ENCODE measurements at places on chromosomes 3 and 15. TPM values are rescaled to one million over a fixed set of nuclear protein-coding genes. Genes with fewer than 3 reads are reported as not detected.

DNA sequence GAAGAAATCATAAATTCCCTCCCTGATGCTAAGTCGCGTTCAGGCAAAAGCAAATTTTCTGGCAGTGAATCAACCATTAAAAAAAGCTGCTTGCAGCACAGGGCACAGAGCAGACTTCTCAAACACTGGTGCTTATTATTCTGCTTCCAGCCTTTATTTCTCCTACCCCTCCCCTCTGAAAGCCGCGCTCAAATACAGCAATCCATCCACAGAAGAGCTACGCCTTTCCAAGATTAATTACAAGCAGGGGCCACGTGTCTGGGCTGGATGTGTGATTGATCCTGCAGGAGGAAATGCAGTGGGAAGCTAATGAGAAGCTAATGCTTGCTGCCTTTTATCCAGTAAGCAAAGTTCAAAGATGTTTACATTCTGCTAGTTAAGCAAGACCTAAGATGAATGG, 134.9 kb upstream of the TOPAZ1 start:
- DNase-seq = no peak

SPTBN5 gene
- 0.12 TPM for polyA plus RNA-seq

- no peak for DNase-seq
These were observed 18.7 kb upstream of the ANXA2 start for GRCh38 chr15:60416484-60416883.

RPL35A gene
- polyA plus RNA-seq = 2,760 TPM

DNA sequence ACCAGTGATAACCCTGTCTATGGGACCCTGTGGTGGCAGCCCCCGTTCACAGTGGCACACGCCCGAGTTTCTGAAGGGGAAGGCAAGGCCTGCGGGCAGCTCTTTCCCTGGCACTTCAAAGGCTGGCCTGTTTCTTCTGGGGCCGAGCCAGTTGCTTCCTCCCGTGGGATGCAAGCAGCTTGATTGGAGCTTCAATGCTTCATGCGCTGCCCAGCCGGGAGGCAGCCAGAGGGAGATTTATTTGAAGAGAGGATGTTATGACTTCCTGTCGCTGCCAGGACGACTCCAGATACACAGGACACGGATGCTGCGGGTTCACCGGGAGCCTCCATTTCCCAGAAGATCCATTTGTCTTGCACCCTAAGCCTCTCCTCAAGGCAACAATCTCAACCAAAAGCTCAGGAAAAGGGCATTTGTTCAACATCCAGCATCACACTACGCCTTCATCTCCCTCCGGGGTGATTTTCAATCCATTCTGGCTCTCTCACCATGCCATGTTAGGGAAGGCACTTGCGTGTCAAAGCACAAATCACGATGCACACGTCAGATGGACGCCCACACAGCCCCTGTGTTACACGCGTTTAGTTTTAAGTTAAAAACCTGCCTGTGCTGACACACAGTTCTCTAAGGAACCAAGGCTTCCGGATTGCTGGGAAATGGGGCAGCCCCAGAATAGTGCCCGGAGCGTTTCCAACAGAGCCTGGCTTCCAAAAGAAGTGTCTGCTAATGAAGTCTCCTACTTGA, 330.2 kb downstream of the OCA2 start:
- no peak for DNase-seq

DNA sequence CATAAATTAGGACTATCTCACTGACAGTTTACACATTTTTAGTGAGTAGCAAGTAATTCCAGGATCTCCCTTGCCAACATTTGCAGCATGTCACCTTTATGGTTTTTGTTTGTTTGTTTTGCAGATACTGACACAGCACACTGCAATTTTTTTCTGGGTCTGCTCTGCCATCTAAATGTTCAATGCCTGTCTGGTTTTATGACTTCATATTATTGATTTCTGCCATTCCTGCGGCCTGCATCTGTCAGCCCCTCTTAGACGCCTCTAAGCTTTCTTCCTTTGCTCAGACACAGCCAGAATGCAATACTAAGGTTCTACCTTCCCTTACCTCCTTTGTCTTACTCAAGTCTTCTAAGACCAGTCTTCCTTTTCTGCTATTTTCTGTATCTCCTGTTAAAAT, 321.2 kb upstream of the AZI2 start:
- no peak for DNase-seq

GRCh38 chr15:36332301-36332700, 247.1 kb upstream of the CDIN1 start:
- DNase-seq = no peak

- no peak for DNase-seq
These were observed 8.6 kb upstream of the CERS3 start for GRCh38 chr15:100537331-100537730.

CYP1A1 gene
- polyA plus RNA-seq = not detected

GNL3 gene
- polyA plus RNA-seq = 60.0 TPM

GRCh38 chr3:127915937-127916493, 983 bp downstream of the KBTBD12 start:
- DNase-seq = no peak

DNA sequence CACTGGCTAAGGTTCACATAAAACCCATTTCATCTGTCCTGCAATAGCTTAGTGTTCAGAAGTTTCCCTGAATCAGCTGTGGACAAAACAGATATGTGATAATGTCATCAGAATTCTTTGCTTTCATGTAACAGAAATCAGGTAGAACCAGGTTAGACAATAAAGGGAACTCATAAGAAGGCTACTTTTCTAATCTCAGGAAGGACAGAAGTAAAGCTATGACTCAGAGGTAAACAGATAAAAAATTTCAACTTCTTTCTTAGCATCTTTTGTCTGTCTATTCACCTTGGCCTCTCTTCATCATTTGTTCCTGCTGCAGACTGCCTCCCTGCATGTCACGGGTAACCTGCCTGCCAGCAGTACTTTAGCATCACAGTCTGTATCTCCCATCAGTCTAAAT, 643.1 kb downstream of the MECOM start:
- no peak for DNase-seq

NR2E3 gene
- polyA plus RNA-seq = not detected

- DNase-seq = no peak
These were observed 234.9 kb upstream of the SATB1 start for GRCh38 chr3:18660059-18660458.

DNA sequence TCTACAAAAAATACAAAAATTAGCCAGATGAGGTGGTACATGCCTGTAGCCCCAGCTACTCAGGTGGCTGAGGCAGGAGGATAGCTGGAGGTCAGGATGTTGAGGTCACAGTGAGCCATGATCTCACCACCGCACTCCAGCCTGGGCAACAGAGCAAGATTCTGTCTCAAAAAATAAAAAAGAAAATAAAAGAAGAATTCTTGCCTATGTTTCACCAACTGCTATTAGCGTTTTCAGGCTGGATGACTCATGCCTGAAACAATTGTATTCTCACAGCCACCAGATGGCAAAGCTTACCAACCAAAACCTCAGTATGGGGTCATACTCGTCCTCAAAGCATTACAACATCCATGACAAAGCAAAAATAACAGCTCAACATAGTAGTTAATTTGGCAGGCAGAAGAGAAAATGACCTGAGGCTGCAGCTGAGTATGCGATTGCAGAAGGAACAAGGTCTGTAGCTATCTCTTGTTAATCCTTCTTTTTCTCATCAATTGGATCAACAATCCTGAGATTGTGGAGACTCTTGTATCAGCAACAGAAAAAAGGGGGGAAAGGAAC, 52.2 kb downstream of the TP53BP1 start:
- DNase-seq = no peak

SMAD6 gene
- not detected for polyA plus RNA-seq

GRCh38 chr15:90106522-90107117, 4.4 kb upstream of the IDH2 start:
- no peak for DNase-seq

DNA sequence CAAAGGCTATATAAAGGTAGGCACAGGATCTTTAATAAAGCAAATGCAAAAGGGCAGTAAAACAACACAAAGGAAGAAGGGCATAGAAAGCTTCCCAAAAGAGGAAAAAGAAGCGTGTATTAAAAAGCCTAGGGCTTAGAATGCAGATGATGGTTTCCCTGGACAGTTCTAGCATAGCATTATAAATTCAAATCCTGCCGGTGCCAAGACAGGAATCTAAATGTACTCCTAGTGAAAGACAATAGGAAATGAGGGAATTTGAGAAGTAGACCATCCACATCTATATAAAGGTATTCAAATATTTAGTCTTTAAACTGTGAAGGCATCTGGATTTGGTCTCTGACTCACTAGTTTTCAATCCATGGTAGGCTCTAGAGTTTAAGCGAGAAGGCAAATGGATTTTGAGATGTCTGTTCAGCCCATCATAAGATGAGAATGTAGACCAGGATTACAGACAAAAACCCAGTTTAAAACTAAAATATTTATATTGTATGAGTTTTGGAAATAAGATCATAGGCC, 431.8 kb downstream of the TBL1XR1 start:
- no peak for DNase-seq

DNA sequence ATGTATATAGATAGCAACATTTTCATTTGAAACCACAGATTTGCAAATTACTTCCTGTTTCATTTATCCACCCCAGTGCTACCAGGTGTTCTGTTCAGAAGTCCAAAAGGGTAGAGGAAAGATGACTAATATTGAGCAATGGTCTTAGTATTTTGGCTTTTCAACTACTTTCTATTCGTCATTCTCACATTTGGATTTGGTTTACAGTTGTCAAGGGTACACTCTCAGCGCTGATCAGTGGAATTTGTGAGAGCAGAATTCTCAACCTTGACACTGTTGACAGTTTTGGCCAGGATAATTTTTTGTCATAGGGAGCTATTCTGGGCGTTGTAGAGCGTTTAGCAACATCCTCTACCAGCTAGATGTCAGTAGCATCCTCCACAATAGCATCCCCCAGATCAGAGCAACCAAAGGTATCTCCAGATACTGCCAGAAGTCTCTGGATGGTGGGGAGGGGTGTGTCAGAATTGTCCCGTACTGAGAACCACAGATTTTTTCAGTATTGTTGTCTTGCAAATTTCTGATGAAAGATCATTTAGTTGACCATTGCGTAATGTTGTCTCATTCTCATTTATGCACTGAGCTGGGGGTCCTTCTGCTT, 4.2 kb downstream of the HMCES start:
- DNase-seq = no peak

GRCh38 chr15:82986442-82986780, 401 bp downstream of the RAMAC start:
- DNase-seq = no peak

DNA sequence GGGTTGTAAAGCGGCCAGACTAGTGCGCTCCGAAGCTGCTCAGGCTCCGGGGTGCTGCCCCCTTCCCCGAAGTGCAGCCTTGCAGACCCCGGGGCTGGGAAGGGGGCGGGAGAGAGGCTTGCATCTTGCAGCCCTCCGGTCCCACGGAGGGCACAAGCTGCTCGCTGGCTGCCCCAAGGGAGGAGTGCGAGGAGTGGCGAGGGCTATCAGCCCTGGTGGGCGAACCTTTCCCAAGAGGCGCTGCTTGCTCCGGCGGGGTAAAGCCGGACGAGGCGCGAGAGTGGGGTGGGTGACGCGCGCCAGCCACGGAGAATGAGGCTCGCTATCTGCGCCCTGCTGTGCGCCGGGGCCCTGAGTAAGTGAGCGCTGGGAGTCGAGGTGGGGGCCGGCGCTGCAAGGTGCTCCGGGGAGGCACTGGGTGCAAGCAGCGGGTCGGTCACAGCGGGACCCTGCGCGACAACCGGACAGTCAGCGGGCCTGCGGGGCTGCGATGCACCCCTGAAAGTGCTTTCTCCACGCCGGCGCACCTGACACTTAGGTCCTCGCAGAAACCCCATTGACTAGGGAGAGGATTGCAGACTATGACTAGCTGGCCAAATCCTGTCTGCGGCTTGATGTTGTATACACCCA, 12.7 kb upstream of the TOPBP1 start:
- DNase-seq = no peak

DNA sequence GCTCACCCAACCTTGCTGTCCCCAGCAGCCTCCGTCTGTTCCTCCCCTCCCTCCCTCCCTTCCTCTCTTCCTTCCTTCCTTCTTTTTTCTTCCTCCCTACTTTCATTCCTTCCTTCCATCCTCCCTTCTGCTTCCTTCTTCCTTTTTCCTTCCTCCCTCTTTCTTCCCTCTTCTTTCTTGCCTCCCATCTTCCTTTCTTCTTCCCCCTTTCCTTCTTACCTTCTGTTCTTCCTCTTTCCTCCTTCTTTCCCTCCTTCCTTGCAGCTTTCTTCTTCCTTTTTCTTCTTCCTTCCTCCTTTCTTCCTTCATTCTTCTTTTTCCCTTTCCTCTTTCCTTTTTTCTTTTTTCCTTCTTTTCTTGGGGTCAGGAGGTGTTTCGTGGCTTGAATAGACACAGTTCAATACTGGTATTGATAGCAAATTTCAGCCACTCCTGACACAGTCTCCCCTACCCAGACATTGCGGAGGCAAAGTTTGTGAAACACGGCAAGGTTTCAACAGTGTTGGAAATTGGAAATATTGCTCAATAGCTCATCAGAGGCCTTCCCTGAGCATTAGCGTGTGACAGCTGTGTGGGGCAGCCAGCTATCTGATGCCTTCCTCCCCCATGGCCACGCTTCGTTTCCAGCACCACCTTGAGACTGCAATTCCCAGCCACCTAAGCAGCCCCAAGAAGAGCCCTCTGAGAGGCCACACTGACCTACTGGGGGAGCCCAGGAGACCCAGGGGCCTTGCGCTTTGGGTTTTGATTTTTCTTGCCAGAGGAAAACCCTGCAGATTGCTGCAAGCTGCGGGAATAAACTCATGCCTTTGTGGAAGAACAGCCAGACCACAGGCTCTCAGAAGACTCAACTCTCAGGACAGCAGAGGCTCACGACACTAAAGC, 82.2 kb downstream of the KLF15 start:
- no peak for DNase-seq

DNA sequence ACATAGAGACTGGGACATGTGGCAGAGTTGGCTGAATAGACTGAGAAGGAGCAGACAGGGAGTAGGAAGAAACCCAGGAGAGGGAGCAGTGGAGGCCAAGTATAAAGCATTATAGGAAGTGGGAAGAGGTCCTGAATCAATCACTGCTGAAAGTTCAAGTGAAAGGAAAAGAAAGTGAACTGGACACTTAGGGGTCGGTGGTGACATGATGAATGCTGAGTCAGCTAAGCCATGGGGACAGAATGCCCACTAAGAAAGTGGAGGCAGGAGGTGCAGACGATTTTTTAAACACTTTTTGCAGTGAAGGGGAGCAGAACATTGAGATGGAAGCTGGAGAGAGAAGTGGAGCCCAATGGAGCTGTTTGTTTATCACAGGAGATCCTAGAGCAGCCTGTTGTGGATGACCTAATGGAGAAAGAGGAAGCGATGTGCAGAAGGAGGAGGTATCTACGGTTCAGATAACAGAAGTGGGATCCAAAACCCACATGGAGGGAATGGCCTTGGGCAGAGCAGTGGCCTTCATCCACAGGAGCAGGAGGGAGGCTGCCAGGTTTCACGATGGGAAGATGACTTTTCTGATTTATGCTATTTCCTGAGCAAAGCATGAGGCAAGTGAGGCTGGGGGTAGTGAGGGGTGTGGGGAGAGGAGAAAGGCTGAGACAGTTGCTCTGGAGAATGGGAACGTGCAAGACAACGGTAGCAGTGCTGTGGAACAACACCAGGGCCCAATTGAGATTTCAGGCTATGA, 208.2 kb downstream of the RPLP1 start:
- no peak for DNase-seq

TASOR gene
- 26.7 TPM for polyA plus RNA-seq

DNA sequence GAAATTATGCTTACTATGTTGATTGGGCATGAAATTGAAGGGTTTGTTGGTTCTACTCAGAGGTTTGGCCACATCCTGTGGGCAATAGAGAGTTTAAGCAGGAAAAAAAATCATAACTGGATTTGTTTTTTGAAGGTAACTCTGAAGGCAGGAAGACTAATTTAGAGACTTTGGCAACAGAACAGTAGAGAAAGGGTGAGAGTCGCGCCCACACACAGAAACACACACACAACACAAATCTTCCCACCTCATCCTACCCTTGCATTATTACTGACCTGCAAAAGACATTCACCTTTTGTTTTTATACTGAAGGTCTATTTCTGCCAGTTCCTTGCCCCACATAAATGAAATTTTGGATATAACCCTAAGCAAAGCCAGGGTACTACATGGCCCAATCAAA, 270.6 kb downstream of the TBL1XR1 start:
- no peak for DNase-seq

FSTL1 gene
- not detected for polyA plus RNA-seq
